Activated CD4-positive, alpha-beta T cell treated with anti-CD3 and anti-CD28 coated beads for 1 hour (primary cell): ENCODE measurements at places on chromosomes 3 and 15.

GRCh38 chr3:113947372-113948014 lies at the start of gene ZDHHC23:
TSS of gene ZDHHC23 (plus strand) at chr3:113948013. CDS start at chr3:113948803, 790 bp downstream.
- peak; percentile 53 for DNase-seq

GRCh38 chr15:22786868-22787698 lies 639 bp downstream of the NIPA1 start:
- DNase-seq, result no peak

- DNase-seq, result no peak
These were observed at the start of gene HDC for GRCh38 chr15:50265620-50266019. TSS of gene HDC (minus strand) at chr15:50265726. CDS start at chr15:50265623, 103 bp downstream.

DNA sequence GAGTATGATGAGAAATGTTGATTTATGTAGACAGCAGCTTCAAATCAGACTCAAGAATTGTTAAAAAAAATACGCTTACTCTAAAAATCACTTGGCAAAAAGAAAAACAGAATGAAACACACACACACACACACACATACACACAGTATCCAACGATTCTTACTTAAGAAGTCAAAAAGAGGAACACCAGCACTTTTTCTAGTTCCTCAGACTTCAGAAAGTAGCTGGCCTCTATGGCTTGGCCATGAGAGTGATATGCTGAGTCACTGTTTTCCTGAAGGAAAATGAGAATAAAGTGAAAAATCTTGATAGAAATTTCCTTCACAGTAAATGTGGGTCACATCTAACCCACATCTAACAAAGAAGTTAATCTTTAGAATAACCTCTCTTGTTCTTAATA lies 22.1 kb downstream of the CNTN3 start:
- no peak for DNase-seq

DNA sequence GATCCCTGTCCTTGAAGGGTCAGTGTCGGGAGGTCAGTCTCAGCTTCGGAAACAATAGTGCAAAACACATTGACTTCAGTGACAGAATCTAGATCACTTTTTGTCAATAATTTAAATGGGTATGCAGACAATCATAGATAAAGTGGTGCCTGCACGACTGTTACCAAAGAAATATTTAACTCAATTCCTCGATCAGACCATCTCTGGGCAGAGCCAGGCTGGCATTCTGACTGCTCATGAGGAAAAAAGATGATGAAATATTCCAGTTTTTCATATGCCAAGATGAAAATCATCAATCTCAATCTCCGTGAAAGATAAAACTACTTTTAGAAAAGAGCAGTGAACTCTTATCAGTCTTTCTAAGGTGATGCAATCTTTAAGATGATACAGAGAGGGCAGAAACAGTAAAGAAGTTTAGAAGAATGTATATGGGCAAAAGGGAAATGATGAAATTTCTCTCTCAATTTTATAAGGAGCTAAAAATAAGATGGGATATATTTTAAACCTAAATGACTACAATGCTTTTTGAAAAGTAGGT lies 169.9 kb downstream of the WDR72 start:
- DNase-seq, result no peak

GRCh38 chr15:33243869-33244268 lies 49.4 kb upstream of the FMN1 start:
- DNase-seq, result no peak

DNA sequence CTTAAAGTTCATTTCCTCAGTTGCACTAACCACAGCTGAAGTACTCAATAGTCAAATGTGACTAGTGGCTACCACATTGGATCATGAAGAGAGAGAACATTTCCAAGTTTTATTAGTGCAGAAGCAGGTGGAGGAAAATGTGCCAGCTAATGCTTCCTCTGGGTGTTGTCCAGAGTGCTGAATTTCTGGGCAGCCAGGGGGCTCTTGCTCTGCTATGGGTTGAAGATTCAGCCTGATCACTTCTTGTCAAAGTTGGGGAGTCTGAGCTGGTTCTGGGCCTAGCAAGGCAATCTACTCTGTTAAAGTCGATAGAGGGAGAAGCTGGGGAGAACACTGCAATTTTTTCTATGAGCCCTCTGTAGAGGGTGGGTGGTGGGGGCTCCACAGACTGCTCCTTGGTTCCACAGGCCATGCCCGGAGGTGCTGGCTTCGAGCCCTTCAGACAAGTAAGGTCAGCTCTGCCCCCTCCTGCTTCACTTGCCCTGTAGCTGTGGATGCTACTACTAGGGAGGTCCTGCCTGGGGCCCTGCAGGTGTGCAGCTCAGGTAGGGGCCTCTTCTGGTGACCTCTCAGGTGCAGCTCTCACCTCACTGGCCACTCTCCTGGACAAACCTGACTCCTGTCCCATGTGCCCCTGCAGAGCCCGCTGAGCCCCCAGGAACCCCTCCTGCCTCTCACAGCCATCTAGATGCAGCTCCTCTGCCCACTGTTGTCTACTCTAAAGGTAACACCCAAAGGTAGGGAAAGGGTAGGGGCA lies 8.2 kb downstream of the ALG3 start:
- no peak for DNase-seq

DNA sequence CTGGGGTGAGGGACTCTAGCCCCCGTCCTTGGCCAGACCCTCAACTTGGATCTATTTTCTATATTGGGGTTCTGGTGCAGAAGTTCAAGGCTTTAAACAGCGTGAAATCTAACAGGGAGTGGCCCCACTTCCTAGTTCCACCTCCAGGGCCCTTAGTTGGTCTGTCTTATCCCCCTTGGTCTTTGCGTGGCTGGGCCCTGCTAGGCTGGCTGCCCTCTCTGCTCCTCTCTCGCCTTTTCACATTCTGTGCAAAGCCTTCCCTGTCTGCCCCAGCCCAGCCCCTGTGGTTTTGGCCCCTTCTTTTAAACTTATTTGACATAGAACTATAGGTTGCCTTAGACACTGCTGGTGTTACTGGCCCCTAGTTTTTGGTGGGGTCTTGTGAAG lies 5.6 kb downstream of the PPCDC start:
- no peak for DNase-seq

GRCh38 chr3:143060906-143061305 lies 58.7 kb upstream of the CHST2 start:
- DNase-seq, result no peak

DNA sequence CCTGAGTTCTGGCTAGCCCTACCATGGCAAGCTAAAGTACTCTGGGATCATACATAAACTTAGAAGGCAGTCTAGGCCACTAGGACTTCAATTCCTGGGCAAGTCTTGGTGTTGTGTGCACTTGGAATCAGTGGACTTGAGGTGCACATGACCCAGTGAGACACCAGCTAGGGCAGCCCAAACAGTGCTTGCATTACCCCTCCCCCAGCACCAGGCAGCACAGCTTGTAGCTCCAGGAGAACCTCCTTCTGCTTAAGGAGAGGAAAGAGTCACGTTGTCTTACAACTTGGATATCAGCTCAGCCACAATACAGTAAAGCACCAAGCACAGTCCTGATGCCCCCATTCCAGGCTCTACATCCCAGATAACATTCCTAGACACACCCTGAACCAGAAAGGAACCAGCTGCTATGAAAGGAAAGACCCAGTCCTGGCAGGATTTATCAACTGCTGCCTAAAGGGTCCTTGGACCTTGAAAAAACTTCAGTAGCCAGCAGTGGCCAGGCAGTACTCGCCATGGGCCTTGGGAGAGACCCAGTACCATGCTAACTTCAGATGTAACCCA lies 57.2 kb downstream of the MYO9A start:
- DNase-seq, result no peak

GRCh38 chr15:68314563-68314962 lies 37.0 kb downstream of the FEM1B start:
- no peak for DNase-seq

- DNase-seq, result no peak
These were observed 26.0 kb upstream of the MRPS22 start for GRCh38 chr3:139317660-139318430.

- no peak for DNase-seq
These were observed 243.8 kb upstream of the PEX5L start for GRCh38 chr3:180280555-180280954.

- DNase-seq, result no peak
These were observed 17.7 kb upstream of the AADAC start for GRCh38 chr3:151796105-151796680.

DNA sequence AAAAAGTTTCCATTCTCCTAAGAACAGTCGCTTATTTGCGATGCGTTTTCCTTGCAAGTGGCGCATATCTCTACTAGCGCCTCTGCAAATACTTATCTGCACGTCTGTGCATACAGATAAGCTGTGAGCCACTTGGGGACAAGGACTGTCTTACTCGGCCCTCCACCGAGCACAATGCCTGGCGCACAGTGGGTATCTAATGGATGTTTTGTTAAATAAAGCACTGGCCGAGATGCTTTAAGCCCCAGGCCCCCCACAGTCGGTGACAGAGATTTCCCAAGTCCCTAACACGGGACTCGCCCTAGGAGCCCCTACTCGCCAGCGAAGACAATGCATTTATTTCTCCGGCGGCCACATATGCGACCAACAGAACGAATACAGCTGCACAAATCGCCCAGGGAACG lies 503 bp downstream of the HLTF start:
- no peak for DNase-seq

DNA sequence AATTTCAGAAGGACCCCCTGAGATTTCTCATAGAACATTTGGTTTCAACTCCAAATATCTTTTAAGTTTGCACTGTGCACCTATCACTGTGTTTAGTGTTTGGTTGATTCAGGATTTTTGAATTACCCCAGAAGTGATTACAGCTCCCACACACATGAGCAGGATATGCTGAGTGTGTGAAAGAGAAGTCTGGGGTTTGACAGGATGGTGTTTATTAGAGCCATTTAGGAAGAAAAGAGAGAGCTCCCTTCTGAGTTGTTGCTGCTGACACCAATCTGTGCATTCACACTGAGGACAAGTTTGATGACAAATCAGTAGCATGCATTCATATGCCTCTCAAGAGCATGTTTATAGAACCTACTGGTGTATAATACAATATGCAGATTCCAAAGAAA lies 118.1 kb downstream of the RPL22L1 start:
- DNase-seq, result no peak

DNA sequence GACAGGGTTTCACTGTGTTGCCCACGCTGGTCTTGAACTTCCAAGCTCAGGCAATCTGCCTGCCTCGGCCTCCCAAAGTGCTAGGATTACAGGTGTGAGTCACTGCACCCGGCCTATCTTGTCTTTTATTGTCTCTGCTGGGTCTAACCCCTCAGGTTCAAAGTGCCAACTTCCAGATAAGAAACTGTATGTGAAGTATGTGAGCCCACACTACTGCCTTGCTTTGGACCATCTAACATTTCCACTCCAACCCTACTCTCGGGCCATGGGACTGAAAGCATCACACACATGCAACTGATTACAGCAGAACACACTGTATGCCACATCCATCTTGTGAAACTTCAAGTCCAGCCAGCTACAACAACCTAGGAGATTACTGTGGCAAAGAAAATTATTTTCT lies 256.1 kb upstream of the VEPH1 start:
- no peak for DNase-seq

DNA sequence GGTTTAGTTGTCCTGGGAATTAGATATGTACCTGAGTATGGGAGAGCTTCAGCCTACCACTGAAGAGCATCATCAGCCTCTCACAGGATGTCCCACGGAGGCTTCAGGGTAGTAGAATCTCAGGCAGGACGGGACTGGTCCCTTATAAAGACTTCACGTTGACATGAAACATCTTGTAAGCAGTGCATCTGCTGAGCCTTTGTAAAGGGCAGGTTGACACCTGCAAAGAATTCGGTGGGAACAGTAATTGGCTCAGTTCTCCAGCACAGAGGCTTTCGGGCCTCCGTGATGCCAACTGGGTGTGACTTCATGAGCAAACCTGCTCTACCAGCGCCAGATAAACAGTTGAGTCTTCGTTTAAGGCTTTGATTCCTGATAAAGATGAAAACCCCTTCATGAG lies 26.9 kb upstream of the AVEN start:
- no peak for DNase-seq

- no peak for DNase-seq
These were observed 18.8 kb downstream of the ARHGEF26 start for GRCh38 chr3:154139996-154140436.

- no peak for DNase-seq
These were observed 401.0 kb upstream of the TBL1XR1 start for GRCh38 chr3:177598097-177598833.

DNA sequence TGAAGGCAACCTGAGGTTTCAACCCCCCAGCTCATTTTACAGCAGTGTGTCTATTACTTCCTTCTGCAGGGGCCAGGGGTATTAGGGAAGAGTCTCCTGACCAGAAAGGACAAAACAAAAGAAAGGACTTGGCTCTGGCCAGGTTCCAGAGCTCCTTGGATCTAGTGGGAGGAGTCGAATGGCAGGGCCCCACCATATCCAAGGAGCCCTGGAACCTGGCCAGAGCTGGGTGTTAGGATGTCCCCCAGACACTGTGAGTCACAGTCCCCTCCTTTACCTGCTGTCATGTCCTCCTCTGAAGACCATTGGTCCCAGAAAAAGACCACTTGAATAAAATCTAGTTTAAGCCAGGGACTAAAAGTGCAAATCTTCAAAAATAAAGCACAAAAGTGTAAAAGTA lies 113.2 kb downstream of the EEFSEC start:
- no peak for DNase-seq

DNA sequence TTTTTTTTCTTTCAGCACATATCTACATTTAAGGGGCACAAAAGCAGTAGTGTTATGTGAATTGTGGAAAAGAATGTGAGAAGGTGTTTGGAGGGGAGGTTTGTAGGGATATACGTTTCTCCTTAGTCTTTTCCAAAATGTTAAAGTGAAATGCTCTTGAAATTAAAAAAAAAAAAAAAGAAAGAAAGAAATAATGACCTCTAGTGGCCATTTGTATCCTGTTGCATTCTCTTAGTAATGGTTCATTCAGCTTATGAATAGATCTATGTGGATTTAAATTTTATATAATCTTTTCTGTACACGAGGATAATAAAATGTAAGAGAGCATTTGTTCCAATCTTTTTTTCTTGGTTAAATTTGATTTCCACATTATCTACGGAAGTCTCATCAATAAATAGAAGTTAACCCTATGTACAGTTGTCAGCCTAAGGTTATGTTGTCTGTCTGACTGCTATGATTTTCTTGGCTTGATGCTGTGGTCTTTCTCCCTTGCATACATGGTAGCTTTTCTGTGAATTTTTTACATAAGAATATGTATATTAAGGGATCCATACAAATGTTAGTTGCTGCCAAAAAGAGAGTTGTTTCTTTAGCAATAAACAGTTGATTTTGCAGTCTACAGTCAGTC lies 1.7 kb downstream of the P2RY13 start:
- DNase-seq, result no peak

DNA sequence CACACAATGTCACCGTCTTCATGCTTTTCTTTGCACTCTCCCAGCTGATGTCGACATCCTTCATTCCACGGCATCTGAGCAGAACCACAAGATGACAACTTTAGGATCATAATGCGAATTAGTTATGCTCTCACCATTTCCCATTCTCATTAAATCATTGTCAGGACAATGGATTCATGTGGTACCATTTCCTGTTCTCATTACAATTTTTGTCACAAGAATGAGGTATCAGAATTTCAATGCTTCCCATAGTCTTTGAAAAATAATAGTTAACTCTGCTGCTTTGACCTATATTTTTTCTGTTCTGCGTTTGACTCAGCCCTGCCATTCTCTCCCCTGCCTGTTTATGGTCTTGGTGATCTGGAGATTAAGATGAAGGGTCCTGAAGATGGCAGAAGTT lies 175.7 kb upstream of the MDFIC2 start:
- no peak for DNase-seq

- no peak for DNase-seq
These were observed 362.2 kb upstream of the SLCO3A1 start for GRCh38 chr15:91491101-91491950.
